Posterior vena cava (tissue), 2 donors: ENCODE measurements at places on chromosomes 12 and 14. TPM values are rescaled to one million over a fixed set of nuclear protein-coding genes. Genes with fewer than 3 reads are reported as not detected.

KRT74 gene
- total RNA-seq, result not detected

FLRT2 gene
- total RNA-seq, result 16.1 TPM

C12orf75 gene
- total RNA-seq, result 120 TPM

KRT80 gene
- total RNA-seq, result 0.48 TPM

GRCh38 chr12:71970031-71970430, 31.4 kb downstream of the TPH2 start:
- no peak for DNase-seq

LRRC23 gene
- 6.7 TPM for total RNA-seq
